ENCODE measurements at places on chromosomes 4 and X.

GRCh38 chr4:41533680-41534079, 4.3 kb upstream of the LIMCH1 start:
- DNase-seq, result no peak

GRCh38 chrX:49041744-49042580, 1.2 kb downstream of the TFE3 start:
- no peak for DNase-seq

- DNase-seq, result no peak
Measured at GRCh38 chrX:14194711-14195110, 165.0 kb upstream of the GEMIN8 start.

DNA sequence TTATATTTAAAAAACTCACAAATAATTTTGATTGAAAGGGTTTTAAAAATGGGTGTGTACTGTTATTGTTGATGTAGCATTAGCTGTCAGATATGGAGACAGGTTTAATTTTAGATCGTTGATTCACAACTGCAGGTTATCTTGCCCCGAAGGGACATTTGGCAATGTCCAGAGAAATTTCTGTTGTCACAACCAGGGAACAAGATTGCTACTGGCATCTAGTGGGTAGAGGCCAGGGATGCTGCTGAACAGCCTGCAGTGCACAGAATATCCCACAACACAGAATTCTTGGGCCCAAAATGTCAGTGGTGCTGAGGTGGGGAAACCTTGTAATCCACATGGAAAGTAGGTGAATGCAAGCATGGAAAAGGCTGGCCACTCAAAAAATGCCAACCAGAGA, 114.9 kb downstream of the MAGEB17 start:
- no peak for DNase-seq

GRCh38 chr4:6298035-6298434, 28.4 kb downstream of the WFS1 start:
- DNase-seq, result no peak

DNA sequence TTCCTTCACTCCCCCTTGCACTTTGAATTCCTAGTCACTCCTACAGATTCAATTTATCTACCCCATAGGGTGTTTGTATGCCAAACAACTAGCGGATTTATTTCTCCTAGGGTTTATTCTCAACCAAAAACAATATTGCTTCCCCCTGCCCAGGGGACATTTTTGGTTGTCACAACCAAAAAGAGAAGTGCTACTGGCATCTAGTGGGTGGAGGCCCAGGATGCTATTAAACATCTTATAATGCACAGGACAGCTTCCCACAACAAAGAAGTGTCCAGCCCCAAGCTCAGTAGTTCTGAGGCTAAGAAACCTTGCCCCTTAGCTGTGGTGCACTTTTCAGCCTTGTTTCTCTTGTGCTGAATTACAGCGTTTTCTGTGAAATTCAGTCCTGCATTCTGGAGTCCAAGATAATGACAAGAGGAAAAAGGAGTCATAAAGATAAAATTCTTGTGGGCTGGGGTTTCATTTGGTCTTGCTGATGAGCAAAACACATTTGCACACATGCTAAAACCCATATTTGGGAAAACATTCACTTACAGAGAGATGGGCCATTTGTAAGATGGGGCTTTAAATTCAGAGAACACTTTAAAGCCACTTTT, 11.2 kb upstream of the SYTL4 start:
- no peak for DNase-seq

- no peak for DNase-seq
Measured at GRCh38 chr4:86100539-86101215, 259.2 kb downstream of the MAPK10 start.

DNA sequence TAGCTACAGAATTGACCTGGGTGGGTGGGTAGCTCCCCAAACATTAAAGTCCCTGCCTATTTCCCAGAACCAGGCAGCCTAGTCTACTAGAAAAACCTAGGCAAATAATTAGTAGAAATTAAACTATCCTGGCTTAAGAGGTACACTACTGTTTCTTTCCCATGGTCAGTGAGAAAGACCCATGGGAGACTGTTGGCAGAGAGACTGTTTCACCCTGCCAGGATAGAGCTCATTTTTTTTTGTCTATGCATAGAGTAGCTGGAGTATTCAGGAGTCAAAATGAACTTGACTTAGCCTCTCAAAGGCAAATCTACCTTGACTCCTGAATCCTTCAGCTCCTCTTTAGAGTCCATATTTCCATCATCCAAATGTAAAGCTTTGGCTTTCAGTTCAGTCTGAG, 107.0 kb upstream of the AR start:
- no peak for DNase-seq

DNA sequence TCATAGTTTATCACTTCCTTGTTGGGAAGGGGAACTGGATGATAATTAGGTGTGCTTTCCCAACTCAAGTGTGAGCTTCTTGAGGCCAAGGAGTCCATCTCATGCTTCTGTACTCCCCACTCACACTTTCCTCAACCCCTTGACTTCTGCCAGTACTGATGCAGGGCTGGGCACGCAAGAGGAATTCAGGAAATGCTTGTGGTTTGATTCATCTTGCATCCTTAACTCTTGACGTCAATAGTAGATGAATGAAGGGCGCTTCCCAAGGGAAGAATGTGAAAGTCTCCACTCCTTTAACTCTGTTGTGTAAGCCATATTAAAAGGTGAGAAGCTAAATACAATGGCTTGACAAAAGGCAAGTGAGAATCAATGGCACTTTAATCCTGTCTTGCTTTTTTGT, 101.8 kb downstream of the AGTR2 start:
- no peak for DNase-seq

DNA sequence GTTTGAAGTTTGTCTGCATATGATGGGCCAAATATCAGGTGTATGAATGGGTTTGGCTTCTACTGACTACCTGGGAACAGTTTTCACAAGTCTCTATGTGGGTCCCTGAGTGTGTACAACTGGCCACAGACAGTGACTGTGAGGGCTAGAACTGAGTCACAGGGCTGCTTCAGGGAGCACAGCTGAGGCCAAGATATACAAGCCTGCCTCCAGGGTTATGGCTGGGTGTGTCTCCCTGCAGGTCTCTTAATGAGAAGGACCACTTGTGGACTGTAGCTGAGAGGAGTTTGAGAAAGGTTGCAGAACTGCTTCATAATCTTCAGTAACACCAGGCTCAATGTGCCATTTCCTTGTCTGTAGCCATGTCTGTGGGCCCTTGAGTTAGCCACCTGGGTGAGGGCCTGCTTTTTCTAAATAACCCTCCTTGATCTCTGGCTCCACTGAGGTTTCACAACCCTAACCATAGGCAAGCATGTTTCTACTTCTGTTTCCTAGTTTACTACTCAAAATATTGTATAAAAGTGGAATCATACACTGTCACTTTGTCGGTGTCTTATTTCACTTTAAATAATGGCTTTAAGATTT, 81.3 kb downstream of the ZNF732 start:
- DNase-seq, result no peak

GRCh38 chr4:141955696-141956095, 319.3 kb downstream of the IL15 start:
- DNase-seq, result no peak

GRCh38 chr4:23374259-23374658, 515.6 kb downstream of the PPARGC1A start:
- DNase-seq, result no peak

- no peak for DNase-seq
Measured at GRCh38 chr4:76055016-76055415, 19.1 kb upstream of the CXCL11 start.

DNA sequence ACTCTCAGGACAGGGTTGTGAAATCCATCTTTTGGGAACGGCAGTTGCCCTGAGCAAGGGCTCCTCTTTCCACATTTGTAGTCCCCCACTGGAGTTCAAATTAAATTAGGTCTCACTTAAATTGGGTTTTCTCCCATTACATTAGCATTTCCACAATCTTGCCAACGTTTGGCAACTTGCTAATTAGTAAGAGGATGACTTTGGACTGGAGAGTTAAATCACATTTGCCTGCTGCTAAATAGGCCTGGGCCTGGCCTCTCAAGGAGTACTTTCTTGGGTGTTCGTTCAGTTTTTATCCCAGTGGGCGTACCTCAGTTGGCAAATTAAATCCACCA, 33.8 kb downstream of the TNIP3 start:
- no peak for DNase-seq

GRCh38 chrX:104668550-104668949, 102.6 kb downstream of the IL1RAPL2 start:
- DNase-seq, result peak; percentile 0

- DNase-seq, result no peak
Measured at GRCh38 chr4:89572224-89572858, 264.6 kb downstream of the SNCA start.

GRCh38 chr4:92334716-92335350, 31.1 kb downstream of the GRID2 start:
- no peak for DNase-seq

- DNase-seq, result no peak
Measured at GRCh38 chrX:136168929-136169735, 21.8 kb downstream of the FHL1 start.

GRCh38 chrX:9710332-9710731, 55.3 kb downstream of the GPR143 start:
- DNase-seq, result no peak

DNA sequence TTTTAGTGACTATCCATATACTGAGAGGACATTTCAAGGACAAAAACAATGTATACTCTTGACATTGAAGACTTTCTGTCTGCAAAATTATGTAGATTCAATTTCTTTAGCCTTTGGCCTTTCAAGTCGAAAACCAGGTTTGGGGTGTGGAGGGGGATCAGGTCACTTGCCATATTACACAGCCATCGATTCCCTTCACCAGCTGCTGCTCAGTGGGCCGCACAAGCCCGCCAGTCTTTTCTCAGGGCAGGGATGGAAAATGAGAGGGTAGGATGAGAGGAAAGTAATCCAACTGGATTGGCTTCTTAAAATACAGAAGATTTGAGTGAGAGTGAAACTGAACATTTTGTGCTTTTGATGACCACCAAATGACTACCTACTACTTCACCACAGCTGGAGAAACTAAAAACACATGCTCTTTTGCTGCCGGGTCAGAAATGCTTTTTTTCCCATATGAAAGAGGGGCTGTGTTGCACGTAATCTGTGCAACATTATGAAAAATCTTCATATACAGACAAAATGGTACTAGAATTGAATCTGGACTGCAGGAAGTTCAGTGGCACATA, 51.4 kb downstream of the FHL1 start:
- no peak for DNase-seq

DNA sequence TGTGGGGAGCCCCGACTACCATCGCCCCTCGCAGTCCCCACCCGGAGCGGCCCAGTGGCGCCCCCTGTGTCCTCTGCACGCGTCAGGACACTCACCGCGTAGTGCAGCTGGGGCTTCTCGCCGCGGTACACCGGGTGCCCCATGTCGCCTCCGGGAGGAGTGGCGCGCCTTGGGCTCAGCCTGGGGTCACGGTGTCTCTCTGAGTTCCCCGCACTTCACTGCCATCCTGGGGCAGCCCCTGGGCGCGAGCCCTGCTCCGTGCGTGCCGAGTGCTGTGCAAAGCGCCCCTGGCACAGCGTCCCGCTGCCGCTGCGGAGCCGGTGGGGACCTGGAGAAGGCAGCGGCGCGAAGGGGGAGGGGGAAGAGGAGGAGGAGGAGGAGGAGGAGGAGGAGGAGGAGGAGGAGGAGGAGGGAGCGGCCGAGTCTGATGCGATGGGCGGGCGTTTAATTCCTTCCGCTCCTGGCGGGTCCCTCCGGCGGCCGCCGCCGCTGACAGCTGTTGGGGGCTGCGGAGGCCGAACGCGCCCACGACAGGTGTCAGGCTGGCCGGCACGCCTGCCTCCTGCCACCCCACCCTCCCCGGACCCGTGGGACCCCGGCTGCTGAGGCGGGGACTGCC, 134.3 kb downstream of the AMELX start:
- DNase-seq, result no peak

GRCh38 chr4:82430964-82431745, 765 bp downstream of the ENOPH1 start:
- DNase-seq, result peak; percentile 24

GRCh38 chrX:97168646-97169045, 284.9 kb downstream of the RPA4 start:
- DNase-seq, result no peak

DNA sequence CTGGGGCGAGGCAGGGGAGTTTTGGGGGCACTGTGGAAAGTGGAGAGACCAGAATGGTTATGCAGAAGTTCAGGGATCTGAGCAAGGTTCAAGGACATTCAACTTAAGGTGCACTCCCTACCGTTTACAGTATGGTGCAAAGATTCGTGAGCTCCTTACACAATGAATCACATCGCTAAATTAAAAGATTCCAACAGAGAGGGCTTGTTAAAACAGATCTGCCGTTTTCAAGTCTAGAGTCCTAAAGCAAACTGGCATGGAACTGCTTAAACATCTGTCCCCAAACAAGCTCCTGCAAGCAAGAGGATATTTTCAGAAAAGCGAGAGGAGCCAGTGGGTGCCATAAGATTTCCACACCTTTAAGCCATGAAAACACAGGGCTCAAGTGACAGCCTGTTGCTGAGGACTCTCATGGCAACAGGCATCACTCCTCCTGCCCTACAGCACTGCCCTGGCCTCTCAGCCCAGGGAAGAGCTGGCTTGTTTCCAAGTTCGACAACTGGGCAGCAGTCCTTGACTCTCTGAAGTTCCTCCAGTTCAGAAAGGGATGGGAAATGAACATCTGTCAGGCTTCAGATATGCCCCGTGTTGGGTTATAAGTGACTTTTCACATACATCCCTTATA, 10.0 kb downstream of the FAM184B start:
- DNase-seq, result no peak

All from CD8-positive, alpha-beta T cell (primary cell).